Activated CD8-positive, alpha-beta T cell treated with anti-CD3 and anti-CD28 coated beads, Interleukin-2, amount 10 ng/mL, durations not matched to agents 7 days and 5 days (primary cell): ENCODE measurements at places on chromosomes 7 and 10. TPM values are rescaled to one million over a fixed set of nuclear protein-coding genes. Genes with fewer than 3 reads are reported as not detected.

FOXI2 gene
- not detected for total RNA-seq

GRCh38 chr7:140597428-140597949 is 43.1 kb downstream of the DENND2A start:
- no peak overlapping the region for H3K27ac ChIP-seq
- no peak for DNase-seq
- no peak overlapping the region for H3K4me3 ChIP-seq
- peaks cover 12% of the 10 kb centered on the region for H3K4me1 ChIP-seq
- H3K27me3 ChIP-seq, result peaks cover 20% of the 10 kb centered on the region

MBL2 gene
- total RNA-seq, result not detected

DNA sequence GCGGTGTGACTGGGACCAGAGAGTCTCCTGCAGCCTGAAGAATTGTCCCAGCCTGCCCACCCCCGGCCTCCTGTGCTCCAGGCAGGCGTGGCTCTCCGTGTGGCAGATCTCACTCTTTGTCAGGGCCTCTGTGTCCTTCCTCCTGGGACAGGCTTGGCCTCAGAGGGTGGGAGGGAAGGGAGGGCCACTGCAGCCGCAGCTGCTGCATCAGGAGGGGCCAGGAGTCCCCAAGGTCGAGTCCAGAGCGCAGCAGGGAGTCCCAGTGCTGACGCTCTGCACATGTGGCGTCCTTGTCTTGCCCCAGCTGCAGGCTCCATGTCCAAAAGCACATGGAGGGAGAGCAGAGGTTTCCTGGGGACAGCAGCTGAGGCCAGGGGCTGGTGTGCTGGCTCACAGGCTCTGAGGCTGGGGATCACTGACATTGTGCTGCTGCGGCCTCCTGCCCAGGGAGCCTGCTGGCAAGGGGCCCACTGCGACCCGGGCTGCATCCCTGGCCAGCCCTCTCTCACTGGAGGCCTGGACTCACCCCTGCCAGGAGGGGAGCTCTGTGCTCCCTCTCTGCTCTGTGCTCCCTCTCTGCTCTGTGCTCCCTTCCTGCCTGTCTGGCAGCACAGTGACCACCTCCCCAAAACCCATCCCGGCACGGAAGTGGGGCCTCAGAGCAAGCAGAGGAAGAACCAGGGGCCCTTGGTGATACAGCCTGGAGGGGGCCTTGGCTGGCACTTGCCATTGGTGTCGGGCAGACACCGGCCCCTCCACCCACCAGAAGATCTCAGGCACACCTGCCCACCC is 114.6 kb upstream of the RET start:
- H3K36me3 ChIP-seq, result no peaks in the 10 kb centered on the region
- no peak overlapping the region for H3K27ac ChIP-seq
- peak; percentile 12 for DNase-seq
- no peaks in the 10 kb centered on the region for H3K4me1 ChIP-seq

GPR26 gene
- total RNA-seq, result not detected
